ENCODE measurements at places on chromosomes 4 and X. TPM values are rescaled to one million over a fixed set of nuclear protein-coding genes. Genes with fewer than 3 reads are reported as not detected.

DNA sequence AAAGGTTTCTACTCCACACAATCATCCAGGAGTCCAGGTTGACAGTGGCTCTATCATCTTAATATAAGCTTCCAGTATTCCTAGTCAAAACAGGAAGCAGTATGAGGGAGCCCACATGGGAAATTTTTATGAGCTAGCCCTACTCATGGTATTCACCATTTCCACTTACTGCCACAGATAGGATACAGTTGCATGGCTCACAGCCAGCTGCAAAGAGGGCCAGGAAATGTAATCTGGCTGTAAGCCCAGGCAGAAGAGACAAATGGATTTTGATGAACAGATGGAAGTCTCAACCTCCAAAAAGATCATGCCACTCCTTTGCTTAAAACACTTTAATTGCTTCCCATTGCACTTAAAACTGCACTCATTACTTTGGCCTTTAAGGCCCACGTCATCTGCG lies 150.6 kb downstream of the ADAMTS3 start:
- H3K27me3 ChIP-seq: no peaks in the 10 kb centered on the region
- no peak for DNase-seq
- no peak overlapping the region for H3K4me3 ChIP-seq
- peaks cover 9% of the 10 kb centered on the region for H3K4me1 ChIP-seq
- H3K27ac ChIP-seq: peak overlapping the region; percentile 52
- H3K36me3 ChIP-seq: no peaks in the 10 kb centered on the region

GRCh38 chr4:2592572-2592971 lies 56.1 kb downstream of the FAM193A start:
- peak overlapping the region; percentile 61 for H3K4me3 ChIP-seq
- H3K36me3 ChIP-seq: no peaks in the 10 kb centered on the region
- DNase-seq: no peak
- peaks cover 56% of the 10 kb centered on the region for H3K4me1 ChIP-seq
- H3K27me3 ChIP-seq: peaks cover 11% of the 10 kb centered on the region
- peak overlapping the region; percentile 43 for H3K27ac ChIP-seq

GRCh38 chr4:174882317-174882992 lies 35.7 kb upstream of the ADAM29 start:
- H3K27me3 ChIP-seq: no peaks in the 10 kb centered on the region
- H3K36me3 ChIP-seq: no peaks in the 10 kb centered on the region
- H3K4me1 ChIP-seq: no peaks in the 10 kb centered on the region

GRCh38 chr4:15694431-15694830 lies 8.4 kb upstream of the BST1 start:
- no peak overlapping the region for H3K27ac ChIP-seq
- H3K36me3 ChIP-seq: peaks cover 6% of the 10 kb centered on the region
- no peak overlapping the region for H3K4me3 ChIP-seq
- no peak for DNase-seq
- peaks cover 3% of the 10 kb centered on the region for H3K27me3 ChIP-seq
- no peaks in the 10 kb centered on the region for H3K4me1 ChIP-seq

- H3K27ac ChIP-seq: no peak overlapping the region
- no peak overlapping the region for H3K4me3 ChIP-seq
- no peaks in the 10 kb centered on the region for H3K36me3 ChIP-seq
- H3K27me3 ChIP-seq: no peaks in the 10 kb centered on the region
- peak; percentile 38 for DNase-seq
Observed at GRCh38 chrX:79270401-79270800, 96.7 kb downstream of the ITM2A start.

GRCh38 chrX:9162698-9163097 lies 128.8 kb upstream of the FAM9B start:
- no peaks in the 10 kb centered on the region for H3K27me3 ChIP-seq
- H3K4me1 ChIP-seq: no peaks in the 10 kb centered on the region
- no peak for DNase-seq
- H3K27ac ChIP-seq: no peak overlapping the region

The CT45A9 gene
- not detected for total RNA-seq

The SFRP2 gene
- 0.54 TPM for total RNA-seq

The NWD2 gene
- total RNA-seq: 0.17 TPM

The PASD1 gene
- total RNA-seq: not detected

The POU4F2 gene
- 1.8 TPM for total RNA-seq

The KDR gene
- total RNA-seq: 2.0 TPM

Data from glutamatergic neuron (in vitro differentiated cells).